ENCODE measurements at places on chromosomes 13 and 19.

DNA sequence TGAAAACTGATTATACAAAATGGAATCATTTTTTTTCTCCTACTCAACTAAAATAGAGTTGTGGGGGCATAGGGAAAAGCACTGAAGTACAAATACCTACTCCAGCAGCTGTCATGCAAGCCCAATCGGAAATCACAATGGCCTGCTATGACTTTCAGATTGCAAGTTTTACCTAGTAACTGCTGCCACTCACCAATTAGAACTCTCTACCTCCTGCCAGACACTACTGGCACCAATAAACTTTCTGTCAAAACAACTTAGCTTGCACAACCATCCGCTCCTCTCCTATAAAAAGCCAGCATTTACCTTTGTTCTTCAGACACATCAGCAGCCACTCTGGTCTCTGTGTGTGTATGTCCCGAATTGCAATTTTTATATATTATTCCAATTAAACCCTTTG is 9.3 kb upstream of the TRPC4 start:
- DNase-seq, result no peak

DNA sequence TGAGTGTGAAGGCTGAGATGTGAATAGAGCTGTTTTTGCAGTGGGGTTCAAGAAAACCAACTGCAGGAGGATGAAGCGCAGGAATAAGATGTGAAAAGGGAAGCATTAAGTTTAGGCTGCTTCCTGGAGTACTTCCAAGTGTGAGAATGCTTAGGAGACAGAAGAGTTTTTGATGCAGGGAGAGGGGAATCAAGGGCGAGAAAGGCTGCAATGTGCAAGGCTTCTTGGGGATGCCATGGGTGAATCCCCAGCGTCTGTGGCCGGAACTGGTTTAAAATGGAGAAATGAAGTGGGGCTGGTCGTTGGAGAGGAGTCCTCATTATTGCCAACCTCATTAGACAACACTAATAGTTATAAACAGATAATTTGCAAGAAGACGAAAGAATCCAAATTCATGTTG is 764.9 kb downstream of the LIG4 start:
- DNase-seq, result no peak

DNA sequence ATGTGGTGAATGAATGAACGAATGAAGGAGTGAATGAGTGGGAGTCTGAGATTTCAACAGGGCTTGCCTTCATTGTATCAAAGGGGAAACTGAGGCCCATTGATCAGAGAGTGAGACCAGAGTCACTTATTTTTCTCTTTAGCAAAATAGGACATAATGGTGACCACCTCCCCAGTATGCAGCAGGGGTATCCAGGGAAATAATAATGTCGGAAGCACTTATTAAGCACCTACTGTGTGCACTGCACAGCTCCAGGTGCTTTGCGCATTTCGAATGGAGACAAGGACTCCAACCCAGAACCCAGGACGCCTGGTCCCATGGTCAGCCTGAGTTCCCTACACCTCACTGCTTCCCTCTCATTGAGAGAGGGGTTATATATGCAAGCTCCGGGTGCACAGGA is 26.8 kb upstream of the SEMA6B start:
- DNase-seq, result no peak

DNA sequence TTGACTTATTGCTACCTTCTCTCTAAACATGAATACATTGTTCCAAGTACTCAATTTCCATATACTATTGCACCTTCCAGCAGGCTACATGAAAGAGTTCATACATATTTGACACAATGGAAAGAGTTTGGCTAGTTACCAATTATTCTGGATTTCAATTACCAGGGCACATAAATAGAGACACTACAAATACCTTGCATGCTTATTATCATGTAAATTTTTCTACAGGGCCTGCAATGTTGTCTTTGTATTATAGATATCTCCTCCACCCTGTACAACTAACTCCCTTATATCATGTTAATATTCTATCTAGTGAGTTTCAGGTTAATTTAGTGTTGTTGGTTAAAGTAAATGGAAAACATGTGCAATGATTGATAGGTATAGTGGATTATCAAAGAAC is 540.7 kb upstream of the SLITRK5 start:
- no peak for DNase-seq

GRCh38 chr19:8355631-8356402 is 8.1 kb upstream of the ANGPTL4 start:
- DNase-seq, result peak; percentile 89

- DNase-seq, result no peak
These were observed 45.8 kb downstream of the TMEM255B start for GRCh38 chr13:113804703-113805430.

DNA sequence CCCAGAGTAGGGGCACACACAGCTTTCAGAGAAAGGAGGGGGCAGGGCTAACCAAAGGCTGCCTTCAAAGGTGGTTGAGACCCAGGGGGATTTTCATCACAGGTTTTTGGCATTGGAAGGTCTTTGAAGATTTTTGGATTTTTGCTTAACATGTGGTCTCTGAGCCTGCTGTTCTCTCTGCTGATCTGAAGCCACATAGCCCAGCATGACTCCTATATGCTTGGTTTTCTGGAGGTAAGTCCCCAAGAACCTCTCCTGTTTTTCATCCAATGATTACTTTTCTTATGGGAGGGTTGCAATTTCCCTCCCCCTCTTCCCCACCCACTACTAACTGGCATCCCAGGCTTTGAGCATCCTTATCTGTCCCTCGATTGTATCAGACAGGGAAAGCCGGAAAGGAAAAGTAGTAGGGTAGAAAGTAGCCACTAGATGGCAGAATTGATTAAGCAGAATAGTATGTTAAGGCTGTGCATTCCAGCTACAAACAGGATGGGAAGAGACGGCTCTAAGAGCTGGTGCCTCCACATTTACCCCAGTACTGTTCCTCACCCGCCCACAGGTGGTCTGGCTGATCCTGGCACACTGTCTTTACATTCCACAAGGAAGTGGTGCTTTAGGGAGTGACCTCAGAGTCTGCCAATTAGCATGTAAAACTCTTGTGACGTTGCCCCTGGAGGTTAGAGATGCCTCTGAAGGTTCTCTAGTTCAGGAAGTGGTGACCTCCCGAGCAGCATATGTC is 218.9 kb upstream of the EDNRB start:
- peak; percentile 66 for DNase-seq

- no peak for DNase-seq
These were observed 371.5 kb downstream of the ZNF536 start for GRCh38 chr19:30743702-30744101.

GRCh38 chr13:85313761-85314503 is 485.3 kb downstream of the SLITRK6 start:
- DNase-seq, result peak; percentile 65

DNA sequence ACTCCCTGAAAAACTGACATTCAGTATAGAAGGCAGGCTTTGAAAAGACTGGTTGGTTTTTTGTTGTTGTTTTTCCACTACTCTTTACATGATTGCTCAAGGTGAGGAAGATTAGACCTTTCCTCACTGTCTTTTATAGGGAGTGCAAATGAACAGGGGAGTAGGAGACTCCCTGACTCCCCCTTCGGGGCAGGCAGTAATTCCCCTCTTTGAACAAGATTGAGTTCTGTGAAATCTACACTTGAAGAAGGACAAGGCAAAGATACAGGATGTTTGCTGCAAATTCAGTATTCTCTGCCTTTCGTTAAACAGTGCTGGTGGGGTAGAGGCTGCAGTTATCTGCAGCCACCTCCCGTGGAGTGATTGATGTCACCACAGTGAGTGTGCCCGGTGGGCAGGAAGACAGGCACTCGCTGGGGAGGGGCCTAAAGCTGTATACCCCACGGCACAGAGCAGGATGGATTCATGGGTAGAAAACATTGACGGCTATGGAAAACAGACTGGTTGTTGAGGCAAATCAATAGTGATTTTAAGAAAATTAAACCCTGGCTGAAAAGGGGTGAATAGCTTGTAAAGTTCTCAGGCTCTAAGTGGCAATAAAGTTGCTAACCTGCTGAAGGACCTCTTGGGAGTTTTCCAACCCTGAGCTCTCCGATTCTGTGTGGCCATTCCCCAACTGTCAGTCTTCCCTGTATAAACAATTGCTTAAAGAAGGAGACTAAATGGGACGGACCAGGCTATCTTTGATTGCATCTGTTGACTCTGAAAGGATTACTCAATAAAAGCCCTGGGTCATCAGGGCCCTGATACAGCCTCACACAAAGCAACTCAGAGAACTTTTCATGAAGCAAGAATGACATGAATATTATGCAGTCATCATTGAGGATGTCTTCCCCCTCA is 308.3 kb downstream of the TBC1D4 start:
- peak; percentile 14 for DNase-seq

GRCh38 chr13:21010621-21011020 is 50.8 kb downstream of the LATS2 start:
- DNase-seq, result peak; percentile 35

- DNase-seq, result no peak
These were observed 304 bp downstream of the TSPAN16 start for GRCh38 chr19:11296264-11296663.

- no peak for DNase-seq
These were observed 65.6 kb downstream of the CELF5 start for GRCh38 chr19:3289971-3290569.

- no peak for DNase-seq
These were observed 13.1 kb downstream of the COMP start for GRCh38 chr19:18778076-18778389.

GRCh38 chr13:24212674-24213073 is 52.2 kb downstream of the SPATA13 start:
- no peak for DNase-seq

DNA sequence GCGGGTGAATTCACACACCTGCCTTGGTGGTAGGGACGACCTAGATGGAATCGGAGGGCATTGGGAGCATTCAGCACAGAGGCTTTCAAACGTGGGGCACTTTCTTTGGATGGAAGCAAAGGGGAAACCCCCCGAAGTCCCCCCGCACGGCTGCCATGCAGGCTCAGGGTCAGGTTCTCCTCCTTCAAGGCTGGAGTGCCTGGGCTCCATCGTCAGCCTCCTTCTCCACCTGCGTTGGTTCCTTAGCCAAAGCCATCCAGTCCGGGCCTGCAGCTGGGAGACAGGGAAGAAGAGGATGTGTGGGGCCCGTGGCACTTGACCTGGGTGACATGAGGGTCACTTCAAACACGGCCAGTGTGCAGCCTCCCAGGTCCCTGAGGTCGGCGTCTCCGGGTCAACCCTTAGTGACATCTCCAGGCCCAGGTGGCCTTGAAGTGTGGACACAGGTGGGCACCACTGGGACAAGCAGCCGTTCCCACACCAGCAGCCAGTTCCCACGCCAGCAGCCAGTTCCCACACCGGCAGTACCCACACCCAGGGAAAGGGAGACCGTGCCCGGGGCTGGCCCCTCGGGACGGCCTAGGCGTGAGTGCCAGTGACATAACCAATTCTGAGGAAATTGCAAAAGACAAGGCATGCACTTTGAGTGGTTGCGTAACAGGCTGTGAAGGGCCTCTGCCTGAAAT is 116.0 kb downstream of the SOX1 start:
- DNase-seq, result no peak

- peak; percentile 63 for DNase-seq
These were observed 2.2 kb upstream of the PLEKHG2 start for GRCh38 chr19:39410017-39410830.

- peak; percentile 88 for DNase-seq
These were observed 69.7 kb upstream of the C13orf46 start for GRCh38 chr13:114043421-114044053.

GRCh38 chr19:19652482-19653295 is 9.2 kb upstream of the GMIP start:
- no peak for DNase-seq
